Stimulated activated CD4-positive, alpha-beta T cell treated with anti-CD3 and anti-CD28 coated beads, Interleukin-2, amount 100 ng/mL, for 48 hours (primary cell): ENCODE measurements at places on chromosomes 3 and 15.

DNA sequence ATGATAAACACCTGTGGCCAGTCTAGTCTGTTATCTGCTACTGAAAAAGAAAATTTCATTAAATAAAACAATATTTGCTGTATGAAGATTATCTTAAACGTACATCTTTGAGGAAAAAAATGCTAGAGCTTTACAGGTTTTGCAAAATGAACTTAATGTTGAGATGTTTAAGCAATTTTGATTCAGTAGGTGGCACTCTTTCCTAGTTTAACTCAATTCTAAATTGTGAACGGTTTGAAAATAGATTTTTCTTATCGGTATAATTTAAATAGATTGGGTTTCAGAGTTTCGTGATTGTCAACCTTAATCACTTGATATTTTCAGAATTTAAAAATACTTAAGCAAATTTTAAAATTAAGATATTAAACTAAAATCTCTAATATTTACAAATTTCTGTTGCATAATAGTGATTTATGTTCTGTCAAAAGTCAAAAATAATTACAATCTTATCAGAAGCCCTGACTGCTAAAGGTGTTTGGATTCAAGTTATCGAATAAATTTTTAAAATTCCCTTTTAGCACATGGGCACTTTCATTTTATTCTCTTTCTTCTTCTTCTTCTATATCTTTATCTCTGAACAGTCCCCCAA, 7.0 kb upstream of the RNF111 start:
- DNase-seq, result no peak

DNA sequence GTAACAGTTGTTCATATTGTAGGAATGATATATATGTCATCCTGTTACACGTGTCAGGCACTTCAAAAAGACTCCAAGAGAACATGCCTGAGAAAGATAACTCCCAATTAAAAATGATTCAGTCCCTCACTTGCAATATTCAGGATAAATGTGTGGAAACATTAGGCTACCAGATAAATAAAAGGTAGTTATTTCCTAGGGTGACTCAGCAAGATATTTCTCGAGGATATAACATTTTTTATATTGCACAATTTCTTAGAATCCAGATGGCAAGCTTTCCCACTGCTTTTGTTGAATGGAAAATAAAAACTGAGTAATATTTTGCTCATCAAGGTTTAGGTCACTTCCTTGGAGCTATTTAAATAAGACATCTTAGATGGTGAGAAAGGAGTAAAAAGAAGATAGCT, 181.4 kb downstream of the GAP43 start:
- DNase-seq, result no peak

DNA sequence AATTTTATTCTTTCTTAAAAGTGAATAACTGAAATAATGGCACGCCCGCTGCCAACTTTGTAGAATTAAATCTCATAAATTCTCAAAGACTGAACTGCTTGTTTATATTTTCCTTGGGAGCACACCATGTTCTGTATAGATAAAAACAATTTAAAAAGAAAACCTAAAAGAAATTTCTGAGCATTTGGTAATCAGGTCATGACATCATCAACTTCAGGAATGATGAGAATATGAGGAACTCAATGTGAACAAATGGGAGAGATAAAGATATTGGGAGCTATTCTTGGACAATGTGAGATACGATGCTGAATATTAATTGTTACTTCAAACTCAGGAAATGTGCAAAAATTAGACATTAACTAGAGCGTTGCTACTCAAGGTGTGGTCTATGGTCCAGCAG, 10.0 kb upstream of the VGLL3 start:
- no peak for DNase-seq

GRCh38 chr15:77251662-77252061, 168.2 kb downstream of the PEAK1 start:
- no peak for DNase-seq

DNA sequence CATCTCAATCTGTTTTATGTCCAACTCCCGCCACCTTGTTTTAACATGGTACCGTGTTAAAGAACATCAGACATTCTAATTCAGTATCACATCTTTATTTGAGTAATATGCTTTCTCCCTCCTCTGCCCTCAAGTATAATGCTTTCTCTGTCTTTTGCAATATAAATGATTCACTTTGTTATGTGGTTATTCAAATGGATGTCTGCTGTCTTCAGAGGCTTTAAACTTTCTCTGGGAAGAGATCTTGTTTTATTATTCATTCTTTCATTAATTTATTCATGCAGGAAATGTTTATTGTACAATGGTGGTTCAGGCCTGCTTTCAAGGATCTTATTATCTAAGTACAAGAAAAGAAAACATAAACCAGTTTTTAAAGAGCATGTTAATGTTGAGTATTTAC, 57.1 kb downstream of the RAP2B start:
- DNase-seq, result no peak

- no peak for DNase-seq
Measured at GRCh38 chr15:100708916-100709315, 106.5 kb downstream of the ASB7 start.

- DNase-seq, result no peak
Measured at GRCh38 chr15:51119120-51119519, 24.4 kb upstream of the TNFAIP8L3 start.

GRCh38 chr3:143040261-143040879, 39.0 kb downstream of the U2SURP start:
- DNase-seq, result no peak

GRCh38 chr15:34616613-34617012, 33.2 kb upstream of the GOLGA8B start:
- DNase-seq, result no peak
